Vagina (tissue), 2 donors: ENCODE measurements at places on chromosomes 4 and X.

GRCh38 chr4:122005064-122005755, 53.4 kb upstream of the TRPC3 start:
- no peak for DNase-seq

DNA sequence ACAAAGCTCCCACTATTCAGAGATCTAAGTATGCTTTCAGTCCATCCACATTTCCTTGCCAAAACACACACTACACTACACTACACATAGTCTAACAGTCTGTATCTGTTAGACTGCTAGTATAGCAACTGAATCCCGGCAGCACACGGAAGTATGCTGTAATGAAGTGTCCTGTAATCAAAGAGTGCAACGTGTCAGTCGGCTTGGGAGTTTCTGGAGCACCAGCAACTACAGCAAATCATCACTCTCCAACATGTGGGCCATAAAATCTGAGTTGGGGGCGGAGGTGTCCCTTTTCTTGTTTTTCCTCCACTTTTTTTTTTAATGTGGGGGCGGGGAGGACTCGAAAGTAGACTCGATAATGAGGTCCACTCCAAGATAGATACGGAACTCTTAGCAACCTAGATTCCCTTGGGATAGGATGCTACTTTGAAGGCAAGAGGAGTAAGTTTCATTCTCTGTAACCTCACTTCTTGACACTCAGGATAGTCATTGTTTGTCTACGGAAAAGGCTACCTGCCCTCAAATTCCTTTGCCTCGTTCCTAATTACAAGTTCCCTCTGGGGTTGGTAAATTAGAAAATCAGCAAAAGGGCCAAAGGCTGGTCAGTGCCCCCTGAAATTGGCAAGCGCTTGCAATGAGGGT, 722 bp downstream of the SLC10A7 start:
- DNase-seq: no peak

DNA sequence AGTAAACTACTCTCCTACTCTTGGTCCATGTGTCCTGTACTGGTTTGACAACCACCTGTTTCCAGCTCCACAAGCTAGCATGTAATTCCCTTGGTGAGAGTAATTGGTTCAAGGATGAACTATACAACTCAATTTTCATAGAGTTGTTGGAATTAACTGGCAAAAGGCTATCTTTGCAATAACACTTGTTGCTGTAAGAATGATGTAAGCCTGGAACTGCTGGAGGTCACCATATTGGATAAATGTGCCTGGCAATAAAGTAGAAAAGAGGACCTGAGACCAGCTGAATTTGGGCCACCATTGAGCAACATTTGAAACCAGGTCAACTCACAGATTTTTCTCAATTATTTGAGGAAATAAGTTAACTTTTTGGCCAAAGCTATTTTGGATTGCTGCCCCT, 175.5 kb downstream of the CAMK2D start:
- no peak for DNase-seq

DNA sequence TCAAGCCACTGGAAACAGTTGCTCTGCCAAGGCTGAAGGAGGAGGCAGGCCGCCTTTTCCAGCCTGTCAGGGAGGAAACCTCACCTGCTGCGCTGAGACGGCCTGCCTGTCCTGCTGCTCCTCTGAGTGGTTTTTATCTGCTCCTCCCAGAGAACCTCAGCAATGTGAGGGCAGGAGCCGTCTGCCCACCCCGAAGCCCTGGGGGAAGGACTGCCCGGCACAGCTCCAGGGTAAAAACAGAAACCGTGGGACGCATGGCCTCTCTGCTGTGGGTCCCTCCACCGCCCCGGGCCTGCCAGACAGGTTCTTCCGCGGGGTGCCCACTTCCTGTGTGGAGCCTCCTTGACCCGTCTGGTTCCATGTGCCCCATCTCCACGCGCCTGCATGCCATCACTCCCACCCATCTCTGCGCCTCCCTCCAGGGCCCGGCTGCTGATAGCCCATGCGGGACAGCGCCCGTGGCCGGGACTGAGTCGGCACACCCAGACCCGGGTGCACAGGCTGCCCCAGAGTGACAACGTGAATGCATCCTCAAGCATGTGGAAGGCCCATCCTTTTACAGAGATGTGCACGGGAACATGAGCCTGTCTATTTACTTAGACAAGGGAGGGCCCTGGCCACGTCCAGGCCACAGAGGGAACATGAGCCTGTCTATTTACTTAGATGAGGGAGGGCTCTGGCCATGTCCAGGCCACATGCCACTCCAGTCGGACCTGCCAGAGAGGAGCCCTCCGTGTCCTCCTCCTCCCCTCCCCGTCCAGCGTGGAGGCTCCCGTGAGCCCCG, 4.0 kb upstream of the SLC49A3 start:
- DNase-seq: no peak

GRCh38 chr4:87839592-87839946, 6.8 kb downstream of the MEPE start:
- no peak for DNase-seq

- DNase-seq: no peak
Measured at GRCh38 chr4:6893449-6894085, 16.1 kb upstream of the TBC1D14 start.

DNA sequence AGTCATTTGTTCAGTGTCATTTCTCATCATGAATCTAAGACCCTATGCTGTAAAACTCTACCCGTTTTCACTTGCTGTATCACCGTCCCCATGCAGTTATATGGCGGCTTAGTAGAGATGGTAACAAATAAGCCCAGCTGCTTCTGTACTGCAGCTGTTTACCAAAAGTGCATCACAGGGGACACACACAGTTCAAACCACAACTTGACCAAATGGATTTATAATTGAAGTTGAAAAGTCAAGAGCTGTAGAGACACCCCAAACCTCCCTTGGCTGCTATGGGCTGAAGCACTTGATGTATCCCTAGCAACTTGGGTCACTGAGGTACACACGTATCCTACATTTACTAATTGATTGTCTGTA, 219.0 kb upstream of the FGF13 start:
- no peak for DNase-seq

DNA sequence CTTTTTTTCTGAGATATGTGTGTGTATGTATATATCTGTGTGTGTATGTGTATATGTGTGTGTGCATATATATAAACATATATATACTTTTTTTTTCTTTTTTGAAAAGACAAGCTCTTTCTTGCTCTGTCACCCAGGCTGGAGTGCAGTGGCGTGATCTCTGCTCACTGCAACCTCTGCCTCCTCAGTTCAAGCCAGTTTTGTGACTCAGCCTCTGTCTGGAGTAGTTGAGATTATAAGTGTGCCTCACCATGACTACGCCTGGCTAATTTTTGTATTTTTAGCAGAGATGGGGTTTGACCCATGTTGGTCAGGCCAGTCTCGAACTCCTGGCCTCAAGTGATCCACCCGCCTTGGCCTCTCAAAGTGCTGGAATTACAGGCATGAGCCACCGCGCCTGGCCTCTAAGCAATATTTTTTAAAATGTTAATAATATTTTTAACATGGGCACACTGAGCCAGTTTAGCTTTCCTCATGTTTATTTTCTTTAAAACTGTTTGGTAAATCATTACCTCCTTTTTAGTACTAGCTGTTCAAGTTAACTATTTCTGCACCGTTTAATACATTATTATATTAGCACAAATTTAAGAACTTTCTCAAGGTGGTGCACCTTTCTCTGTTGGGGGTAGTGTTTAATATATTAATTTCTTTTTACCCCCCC, 33.3 kb downstream of the BBS12 start:
- no peak for DNase-seq

DNA sequence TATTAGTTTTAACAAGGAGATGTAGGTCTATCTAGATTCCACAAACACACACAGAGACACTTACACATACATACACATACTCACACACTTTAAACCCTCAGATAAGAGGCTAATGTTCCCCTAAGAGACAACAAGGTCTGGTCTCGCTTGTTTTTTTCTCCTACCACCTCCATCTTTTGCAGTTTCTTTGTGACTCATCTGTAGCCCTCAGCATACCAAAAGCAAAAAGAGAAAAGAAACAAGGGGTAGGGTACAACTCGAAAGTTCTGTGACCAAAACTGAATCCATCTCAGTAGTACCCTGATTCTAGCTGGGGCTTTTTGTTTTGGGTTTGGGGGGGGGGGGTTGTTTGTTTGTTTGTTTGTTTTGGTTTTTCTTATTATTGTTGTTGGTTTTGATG, 12.2 kb upstream of the EXOSC9 start:
- no peak for DNase-seq

DNA sequence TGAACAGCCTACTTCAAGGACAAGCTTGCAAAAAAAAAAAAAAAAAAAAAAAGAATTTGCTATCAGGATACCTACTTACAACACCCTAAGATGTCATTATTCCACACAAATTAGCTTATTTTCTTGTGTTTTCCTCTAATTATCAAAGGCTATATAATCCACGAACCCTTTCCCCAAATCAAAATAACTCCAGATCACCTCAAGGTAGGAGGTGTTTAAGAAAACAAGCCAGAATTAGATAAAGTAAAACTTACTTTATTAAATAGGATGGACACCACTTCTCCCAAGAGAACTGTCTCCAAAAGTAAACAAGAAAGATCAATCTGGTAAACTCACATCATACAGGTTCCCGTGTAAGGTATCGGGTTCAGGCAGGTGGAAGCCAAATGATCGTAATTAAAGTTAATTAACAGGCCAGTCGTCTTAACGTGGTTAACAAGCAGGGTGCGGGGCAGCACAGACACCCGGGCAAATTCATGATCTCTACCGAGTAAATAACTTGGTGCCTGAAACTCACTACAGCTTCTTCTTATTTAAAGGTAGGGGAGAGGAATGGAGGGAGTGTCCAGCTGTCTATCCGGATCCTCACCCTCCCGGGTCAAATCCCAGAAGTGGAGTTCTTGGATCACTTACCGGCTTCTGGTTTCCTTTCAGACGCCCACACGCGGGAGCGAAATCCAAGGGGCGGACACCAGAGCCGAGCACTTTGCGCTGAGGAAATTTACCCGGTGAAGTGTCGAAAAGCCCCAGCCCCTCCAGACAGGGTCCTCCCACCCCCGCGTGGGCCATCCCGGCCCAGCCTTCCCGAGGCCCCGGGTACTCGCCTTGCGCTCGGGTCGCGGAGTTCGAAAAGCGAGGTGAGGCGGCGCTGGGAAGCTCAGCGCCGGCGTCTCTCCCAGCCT, 708 bp downstream of the ARAP2 start:
- no peak for DNase-seq

GRCh38 chr4:104747635-104748034, 252.9 kb upstream of the CXXC4 start:
- no peak for DNase-seq

DNA sequence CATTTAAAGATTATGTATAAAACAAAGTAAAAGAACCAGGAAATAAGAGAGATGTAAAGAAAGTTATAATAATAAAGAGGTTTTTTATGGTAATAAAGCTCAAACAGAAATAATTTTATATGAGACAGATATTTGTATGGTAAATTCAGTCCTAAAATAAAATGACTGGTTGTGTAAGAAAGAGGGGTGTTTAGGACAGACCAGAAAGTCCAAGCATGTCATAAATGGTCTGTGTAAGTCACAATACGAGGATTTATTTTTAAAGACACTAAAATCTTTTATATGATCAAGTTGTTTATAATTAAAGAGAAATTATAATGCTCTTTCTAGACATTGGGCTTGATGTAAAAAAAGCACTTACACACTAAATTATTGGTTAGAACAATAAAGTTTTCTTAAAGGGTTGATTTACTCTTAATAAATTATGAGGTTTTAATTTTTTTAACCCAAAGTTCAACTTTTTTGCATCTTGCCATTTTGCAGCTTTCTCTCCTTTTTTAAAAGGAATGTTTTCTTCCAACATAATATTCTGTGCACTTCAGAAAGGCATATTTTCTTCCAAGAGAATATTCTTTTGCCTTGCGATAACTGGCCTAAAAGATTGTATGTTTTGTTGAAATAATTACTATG, 61.9 kb upstream of the TCEAL2 start:
- no peak for DNase-seq

- no peak for DNase-seq
Measured at GRCh38 chr4:26238778-26239679, 81.8 kb upstream of the RBPJ start.

- no peak for DNase-seq
Measured at GRCh38 chrX:129737916-129738315, 863 bp upstream of the XPNPEP2 start.

- no peak for DNase-seq
Measured at GRCh38 chrX:57821703-57822387, 88.4 kb downstream of the ZXDA start.
